ENCODE measurements at places on chromosomes 5 and 9. TPM values are rescaled to one million over a fixed set of nuclear protein-coding genes. Genes with fewer than 3 reads are reported as not detected.

DNA sequence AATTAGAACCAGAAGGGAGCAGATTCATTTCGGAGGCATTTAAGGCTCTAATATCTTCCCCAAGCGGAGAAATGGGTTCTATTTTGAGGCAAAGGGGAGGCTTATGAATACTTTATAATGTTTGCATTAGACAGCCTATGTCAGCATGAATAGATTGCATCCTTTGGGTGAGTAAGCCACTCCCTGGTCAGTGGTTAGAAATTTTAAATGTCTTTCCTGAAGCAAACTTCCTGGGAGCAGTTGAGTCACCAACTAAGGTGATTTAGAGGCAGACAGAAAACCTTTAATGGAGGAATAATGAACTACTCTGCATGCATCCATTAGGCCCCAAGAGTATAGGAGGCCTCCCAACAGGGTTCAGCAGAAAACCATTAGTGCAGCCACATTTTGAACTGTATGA lies 204.9 kb downstream of the ELAVL2 start:
- no peak for DNase-seq

DNA sequence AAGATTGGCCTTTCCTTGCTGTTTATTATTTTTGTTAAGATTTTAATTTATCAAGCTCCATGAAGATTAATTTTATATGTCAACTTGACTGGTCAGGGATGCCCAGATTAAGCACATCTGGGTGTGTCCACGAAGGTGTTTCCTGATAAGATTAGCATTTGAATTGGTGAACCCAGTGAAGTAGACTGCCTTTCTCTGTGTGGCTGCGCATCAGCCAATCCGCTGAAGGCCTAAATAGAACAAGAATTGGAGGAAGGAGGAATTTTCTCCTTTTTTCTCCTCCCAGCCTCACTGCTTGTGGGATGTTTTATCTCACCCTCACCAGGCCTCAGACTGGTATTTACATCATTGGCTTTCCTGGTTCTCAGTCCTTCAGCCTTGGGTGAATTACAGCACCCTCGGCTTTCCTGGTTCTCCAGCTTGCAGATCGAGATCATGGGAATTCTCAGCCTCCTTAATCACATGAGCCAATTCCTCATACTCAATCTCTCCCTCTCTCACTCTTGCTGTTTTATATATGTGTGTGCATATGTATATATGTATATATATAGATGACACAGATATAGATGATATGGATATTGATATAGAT lies 135.4 kb upstream of the SPEF2 start:
- DNase-seq: no peak

Gene PAEP
- not detected for total RNA-seq

DNA sequence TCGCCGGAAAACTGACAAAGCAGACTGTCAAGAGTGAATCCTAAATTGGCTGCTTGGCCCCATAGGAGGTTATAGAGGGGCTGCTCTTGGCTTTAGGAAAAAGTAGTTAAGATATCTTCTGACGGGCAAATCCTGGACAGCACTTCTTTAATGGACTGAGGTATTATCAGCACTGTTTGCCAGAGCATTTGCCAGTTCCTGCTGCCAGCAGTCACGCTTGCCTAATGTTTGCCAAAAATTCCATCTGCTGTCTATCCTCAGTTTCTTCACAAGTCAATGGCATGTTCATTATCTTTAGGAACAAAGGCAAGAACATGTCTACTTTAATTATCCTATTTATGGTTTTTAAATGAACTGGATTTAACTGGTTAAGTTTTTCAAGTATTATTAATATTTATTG lies 25.8 kb upstream of the SREK1 start:
- no peak for DNase-seq

GRCh38 chr9:15299374-15299939 lies 7.6 kb downstream of the TTC39B start:
- DNase-seq: no peak

GRCh38 chr9:118129541-118129940 lies 425.3 kb downstream of the TLR4 start:
- DNase-seq: no peak

All from left lung (tissue), 14 donors.